ENCODE measurements at places on chromosomes 6 and 20.

- no peak for DNase-seq
Measured at GRCh38 chr6:96947055-96947454, 22.5 kb downstream of the KLHL32 start.

DNA sequence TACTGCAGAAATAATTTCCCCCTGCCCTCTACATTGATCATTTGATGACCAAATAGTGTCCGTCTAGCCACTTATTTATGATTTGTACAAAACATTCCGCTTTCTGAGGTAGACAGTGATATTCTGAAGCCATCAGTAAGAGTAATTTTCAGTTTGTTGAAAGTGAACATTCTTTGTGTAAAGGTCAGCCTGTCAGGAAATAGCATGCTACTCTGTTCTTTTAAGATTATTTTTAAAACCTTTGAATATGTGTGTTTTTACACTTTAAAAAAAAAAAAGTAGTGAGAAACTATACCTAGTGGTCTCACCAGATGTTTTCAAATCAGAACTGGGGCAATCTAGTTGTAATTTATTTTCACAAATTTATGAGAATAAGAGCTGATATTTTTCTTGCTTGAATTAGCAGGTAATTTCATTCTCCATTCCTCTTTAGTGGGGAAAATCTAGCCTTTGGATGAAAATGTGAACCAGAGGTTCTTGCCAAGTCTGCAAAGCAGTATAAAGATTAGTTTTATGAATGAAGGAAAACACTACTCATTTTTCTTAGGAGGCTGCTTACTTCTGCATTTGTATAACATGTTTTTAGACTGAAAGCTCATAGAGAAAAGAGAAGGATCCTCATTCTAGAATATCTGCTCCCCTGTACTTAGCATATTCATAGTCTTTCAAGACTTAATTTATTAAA, 12.1 kb upstream of the REV3L start:
- DNase-seq, result no peak

DNA sequence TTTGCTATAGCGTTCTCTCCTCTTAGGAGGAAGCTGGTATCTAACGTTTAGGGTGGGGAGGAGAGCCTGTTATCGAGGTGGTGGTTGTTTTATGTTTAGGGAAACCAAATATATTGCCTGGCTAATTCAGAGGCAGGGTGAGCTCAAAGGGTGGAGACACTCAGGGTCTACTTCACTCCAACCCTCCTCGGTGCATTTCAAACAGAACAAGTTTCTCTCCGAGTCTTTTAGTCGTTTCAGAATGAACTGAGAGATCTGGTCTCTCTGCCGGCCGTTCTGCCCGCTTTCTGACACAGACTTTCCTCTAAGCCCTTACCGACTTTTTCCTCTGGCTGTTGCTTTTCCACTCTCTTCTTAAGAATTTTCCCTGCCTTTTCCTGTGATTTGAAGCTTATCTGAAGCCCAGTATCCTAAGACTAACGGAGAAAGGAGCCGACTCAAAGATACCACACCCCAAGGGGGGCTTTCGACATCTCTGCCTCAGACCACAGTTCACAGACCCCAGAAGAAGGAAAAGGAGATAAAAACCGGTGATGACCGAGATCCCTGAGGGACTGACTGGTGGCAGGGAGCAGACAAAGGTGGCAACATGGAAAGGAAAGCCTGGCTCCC, 865 bp downstream of the STK38 start:
- no peak for DNase-seq

- no peak for DNase-seq
Measured at GRCh38 chr6:56151609-56152224, 95.7 kb downstream of the COL21A1 start.

GRCh38 chr6:150334790-150335783, 33.7 kb upstream of the IYD start:
- DNase-seq, result no peak

DNA sequence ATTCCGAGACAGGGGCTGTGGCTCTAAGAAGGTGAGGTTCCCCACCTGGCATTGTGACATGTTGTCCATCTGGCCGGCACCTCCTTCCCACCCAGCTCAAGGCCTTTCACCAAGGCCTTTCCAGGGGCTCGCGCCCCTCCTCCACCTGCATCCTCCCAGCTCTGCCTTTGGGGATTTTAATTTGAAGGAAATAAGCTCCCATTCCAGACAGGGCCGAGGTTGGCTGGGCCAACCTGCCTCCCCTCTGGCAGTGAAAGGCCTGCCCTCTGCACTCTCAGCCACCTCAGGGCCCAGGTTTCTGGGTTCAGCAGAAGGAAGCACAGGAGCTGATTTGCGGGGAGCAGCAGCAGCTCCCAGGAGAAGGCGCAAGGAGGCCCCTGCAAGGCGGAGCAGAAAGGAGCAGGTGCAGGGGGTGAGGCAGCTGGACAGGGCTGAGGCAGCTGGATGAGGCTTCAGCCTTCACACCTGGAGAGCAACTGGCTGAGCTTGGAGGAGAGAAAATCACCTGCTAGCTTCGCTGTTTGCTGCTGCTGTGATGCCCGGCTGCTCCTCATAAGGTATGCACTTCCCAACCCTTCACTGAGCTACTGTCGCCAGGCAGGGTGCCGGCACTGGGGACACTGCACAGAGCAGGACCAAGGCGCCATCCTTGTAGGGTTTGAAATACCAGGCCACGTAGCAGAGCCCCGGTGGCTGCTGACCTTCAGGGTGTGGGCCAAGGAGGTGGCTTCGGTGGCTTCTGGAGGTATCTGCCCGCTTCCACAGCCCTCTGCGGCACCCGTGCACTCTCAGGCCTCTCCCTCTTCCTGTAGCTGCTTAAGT, 147.0 kb downstream of the SYNDIG1 start:
- no peak for DNase-seq

DNA sequence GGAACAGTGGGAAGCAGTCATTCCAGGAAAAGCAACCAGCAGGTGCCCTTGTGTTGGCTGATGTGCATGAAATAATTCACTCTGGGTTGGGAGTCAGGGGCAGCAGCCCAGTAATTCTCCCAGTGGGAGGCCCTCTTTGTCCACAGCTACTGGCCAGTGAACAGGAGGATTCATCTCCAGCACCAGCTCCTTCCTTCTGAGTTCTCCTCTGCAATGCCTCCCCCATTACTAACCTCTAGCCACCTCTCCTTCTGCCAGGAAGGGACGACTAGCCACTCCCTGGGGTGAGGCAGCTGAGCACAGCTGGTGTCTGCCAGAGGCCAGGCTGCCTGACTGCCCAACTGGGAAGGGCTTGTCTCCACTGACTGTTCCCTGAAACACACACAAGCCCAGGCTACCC, 12.5 kb upstream of the R3HDML start:
- no peak for DNase-seq

- peak; percentile 79 for DNase-seq
Measured at GRCh38 chr6:15948930-15949900, 179.7 kb upstream of the MYLIP start.

- no peak for DNase-seq
Measured at GRCh38 chr6:151007076-151007475, 141.6 kb downstream of the MTHFD1L start.

- DNase-seq, result no peak
Measured at GRCh38 chr20:8133851-8134451, 1.9 kb downstream of the PLCB1 start.

GRCh38 chr20:20820785-20821483, 108.5 kb upstream of the RALGAPA2 start:
- no peak for DNase-seq

DNA sequence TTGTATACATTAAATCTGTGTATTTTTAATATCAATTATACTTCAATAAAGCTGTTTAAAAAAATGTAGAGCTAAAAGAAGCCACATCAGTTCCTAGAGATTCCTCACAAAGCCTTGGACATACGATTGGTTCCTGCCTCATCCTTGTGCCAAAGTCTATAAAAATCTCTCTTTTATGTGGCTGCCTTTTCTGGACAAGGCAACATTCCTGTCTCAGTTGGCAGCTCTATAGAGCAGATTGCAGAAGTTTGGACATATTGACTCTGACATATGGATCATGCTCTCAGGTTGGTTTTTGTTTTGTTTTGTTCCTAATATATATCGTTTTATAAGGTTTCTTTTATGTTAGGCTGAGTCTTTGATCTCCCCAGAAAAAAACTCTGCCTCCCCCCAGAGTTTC, 148.9 kb downstream of the MAFB start:
- no peak for DNase-seq

DNA sequence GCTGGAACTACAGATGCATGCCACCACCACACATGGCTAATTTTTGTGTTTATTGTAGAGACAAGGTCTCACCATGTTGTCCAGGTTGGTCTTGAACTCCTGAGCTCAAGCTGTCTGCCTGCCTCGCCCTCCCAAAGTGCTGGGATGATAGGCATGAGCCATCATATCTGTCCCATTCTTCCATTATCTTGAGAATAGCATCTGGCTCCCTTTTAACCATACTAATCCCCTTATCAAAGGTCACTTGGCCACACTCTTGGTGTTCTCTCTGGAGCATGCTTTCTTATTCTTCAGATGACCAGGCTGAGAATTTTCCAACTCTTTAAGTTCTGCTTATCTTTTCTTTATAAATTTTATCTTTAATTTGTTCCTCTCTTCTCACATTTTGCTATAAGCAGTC, 15.9 kb upstream of the TRERF1 start:
- DNase-seq, result no peak
